ENCODE measurements at places on chromosomes 12 and 14.

- no peak for DNase-seq
These were observed 10.5 kb upstream of the PPP1R1A start for GRCh38 chr12:54598970-54599369.

GRCh38 chr14:73738518-73739173 lies 24.5 kb upstream of the PNMA1 start:
- no peak for DNase-seq

DNA sequence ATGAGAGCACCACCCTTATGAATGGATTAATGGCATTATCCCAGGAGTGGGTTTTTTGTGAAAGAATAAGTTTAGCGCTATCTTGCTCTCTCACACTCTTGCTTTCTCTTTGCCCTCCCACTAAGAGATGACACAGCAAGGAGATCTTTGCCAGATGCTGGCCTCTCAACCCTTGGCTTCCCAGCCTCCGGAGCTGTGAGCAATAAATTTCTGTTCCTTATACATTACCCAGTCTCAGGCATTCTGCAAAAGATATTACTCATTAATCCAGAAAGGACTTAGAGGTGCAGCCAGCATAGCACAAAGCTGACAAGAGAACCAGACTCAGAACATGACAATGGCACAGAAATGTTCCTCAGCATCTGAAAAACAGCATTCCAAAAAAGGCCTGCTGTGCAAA lies 190.6 kb downstream of the ITPR2 start:
- no peak for DNase-seq

DNA sequence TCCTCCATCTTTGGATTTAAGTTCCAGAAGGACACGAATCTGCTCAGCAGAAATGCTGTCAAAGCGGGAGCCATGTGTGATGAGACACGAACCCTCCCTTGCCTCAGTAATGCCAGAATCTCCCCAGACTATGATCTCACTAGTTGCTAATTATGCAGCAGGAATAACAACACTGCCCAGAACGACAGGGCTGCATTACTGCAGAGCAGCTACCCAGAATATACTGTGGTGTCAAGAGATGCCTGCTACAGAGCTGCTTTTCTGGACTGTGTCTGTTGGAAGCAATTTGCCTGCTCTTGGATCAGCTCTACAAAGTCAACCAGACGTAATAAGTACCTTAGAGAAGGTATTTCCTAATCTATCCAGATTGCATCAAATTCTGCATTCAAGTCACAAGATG lies 5.5 kb downstream of the CSRNP2 start:
- no peak for DNase-seq

DNA sequence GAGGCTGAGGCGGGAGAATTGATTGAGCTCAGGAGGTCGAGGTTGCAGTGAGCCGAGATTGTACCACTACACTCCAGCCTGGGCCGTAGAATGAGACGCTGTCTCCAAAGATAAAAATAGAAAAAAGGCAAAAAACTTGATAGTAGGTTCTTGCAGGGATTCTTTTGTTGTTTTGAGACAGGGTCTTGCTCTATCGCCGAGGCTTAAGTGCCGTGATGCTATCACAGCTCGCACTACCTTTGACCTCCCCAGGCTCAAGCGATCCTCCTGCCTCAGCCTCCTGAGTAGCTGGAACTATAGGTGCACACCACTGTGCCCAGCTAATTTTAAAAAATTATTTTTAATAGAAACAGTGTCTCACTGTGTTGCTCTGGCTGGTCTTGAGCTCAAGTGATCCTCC lies 4.7 kb downstream of the GOLGA5 start:
- DNase-seq = no peak

DNA sequence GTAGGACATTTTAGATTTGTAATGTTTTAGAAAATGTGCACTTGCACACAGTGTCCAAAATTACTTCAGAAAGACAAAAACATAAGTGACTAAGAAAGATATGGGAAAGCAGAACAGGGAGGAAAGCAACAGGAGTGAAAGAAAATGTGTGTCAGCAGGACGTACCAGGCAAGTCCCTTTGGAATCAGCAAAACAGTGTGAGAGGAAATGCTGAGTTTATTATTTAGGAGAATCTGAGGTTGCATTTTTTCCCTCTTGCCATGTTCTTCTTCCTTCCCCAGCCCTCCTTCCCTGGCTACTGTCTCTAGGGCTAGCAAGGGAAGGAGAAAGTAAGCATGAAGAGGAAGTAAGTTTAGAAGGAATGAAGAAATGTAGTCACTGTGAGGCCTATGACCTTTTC lies 67.7 kb upstream of the CD163 start:
- DNase-seq = no peak

DNA sequence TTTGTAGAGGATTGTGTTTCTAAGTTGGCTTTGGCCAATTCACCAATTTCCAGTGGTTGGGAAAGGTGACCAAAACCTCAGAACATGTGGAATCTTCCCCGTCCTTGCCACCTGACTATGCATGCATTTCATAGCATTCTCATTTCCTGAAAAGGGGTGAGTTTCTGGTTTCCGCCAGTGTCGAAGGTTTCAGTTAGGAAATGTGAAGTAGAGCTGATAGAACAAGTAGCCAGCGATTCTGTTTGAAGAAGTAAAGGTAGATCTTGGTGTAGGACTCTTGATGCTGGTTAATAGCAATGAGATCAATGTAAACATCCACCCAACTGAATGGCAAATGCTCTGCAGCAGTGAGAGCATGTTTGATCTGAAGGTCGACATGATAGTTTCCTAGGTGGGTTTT lies 15.9 kb downstream of the SMOC1 start:
- no peak for DNase-seq

GRCh38 chr14:36619853-36620252 lies 37.4 kb upstream of the NKX2-8 start:
- no peak for DNase-seq

DNA sequence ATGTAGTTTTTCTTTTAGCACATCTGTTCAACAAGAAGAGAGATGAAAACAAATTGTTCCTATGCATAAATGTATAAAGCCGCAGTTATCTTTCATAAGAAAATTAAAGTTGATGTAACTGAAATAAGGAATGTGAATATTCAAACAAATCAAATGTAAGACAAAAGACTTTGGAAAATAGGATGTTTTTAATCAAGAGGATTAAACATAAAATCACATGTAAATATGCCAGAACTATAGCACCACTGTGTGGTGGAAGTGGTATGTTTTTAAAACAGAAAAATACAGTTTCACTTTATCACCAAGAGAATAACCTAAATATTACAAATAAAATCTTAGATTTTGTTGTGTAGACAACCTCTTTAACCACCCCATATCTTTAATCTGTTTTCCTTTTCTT lies 40.4 kb downstream of the CAPS2 start:
- no peak for DNase-seq

DNA sequence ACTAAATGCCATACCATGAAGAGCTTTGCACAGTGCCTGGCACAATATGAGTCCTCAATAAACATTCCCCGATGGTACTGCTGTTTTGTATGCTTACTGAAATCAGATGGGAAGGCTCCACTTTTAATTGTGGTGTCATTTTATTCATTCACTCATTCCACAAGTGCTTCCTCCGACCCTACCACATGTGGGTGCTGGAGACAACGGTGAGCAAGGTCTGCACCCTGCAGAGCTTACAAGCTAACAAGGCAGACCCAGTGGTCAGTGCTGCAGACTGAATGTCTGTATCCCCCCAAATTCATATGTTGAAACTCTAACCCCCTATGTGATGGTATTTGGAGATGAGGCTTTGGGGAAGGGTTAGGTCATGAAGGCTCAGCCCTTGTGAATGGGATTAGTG lies 48.3 kb downstream of the RFX4 start:
- no peak for DNase-seq

DNA sequence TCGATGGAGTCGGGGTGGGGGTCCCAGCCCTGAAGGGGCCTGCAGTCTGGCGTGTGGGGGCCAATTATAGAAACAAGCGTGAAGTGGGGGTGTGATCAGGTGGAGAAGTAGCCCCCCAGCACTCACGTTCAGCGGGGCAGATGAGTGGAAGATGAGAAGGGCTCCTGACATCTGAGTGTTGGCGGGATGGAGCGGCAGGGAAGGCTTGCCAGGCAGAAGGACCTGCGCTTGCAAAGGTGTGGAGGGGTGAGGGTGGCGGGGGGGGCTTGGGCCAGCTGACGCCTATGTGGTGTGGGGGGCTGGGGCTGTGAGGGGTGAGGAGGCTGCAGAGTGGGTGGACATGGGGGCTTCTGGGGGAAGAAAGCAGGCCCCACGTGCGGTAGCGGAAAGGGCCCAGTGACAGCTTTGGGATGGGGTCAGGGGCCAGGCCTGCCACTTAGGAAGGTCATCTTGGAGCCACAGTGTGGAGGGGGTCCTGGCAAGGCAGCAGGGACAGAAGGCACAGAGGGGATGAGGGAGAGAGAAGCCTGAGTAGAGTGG lies 22.2 kb upstream of the BEGAIN start:
- no peak for DNase-seq

GRCh38 chr14:22036541-22037239 lies 363.1 kb upstream of the OR4E1 start:
- DNase-seq = no peak

GRCh38 chr14:75088566-75089373 lies 19.3 kb downstream of the ZC2HC1C start:
- peak; percentile 15 for DNase-seq

GRCh38 chr12:109677279-109677691 lies 36.3 kb upstream of the FAM222A start:
- no peak for DNase-seq

DNA sequence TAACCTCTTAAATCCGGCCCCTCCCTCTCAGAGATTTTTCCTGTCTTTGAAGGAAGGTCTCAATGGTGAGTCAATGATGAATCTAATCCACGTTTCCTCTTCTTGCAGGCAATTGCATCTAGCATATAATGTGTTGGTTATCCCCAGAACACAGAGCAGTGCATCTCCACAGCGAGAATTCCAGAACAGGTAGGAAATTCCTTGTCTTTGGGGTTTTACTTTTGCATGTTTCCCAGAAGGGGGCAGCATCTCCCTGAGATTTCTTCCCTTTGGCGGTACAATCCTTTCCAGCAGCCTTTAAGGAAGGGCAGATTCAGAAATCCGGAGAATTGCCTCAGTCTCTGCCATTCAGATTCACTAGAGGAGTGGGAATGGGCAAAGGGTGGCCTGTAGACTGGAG lies 128.0 kb downstream of the KCNA5 start:
- DNase-seq = no peak

DNA sequence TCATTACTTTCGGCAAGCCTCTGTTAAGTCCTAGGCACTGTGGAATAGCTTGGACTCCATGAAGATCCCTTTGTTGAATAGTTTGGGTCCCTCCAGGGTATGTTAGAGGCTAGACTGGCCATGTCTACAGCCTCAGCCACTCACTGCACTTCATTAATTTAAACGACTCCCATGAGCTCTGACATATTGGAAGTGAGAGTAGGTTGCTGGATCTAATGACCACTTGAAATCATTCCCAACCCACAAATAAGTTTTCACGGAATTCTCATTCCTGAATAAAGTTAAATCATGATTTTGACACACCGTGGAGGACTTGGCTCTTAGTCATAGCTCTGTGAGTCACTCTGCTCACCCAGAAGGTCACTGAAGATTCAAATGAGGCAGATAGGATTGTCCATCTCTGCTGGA lies 21.4 kb upstream of the APPL2 start:
- no peak for DNase-seq

DNA sequence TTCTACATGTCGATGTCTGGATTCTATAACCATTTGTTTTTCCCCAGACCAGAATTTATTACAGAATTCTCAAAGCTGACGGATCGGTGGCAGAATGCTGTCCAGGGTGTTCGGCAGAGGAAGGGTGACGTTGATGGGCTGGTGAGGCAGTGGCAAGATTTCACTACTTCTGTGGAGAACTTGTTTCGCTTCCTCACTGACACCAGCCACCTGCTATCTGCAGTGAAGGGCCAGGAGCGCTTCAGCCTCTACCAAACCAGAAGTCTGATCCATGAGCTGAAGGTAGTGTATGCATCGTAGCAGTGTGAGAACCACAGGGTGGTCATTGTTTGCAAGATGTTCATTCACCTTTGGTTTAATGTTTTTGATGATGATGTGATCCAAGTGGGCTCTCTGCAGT lies 124.0 kb downstream of the ESR2 start:
- no peak for DNase-seq

GRCh38 chr12:109737126-109737525 lies 23.5 kb downstream of the FAM222A start:
- no peak for DNase-seq

DNA sequence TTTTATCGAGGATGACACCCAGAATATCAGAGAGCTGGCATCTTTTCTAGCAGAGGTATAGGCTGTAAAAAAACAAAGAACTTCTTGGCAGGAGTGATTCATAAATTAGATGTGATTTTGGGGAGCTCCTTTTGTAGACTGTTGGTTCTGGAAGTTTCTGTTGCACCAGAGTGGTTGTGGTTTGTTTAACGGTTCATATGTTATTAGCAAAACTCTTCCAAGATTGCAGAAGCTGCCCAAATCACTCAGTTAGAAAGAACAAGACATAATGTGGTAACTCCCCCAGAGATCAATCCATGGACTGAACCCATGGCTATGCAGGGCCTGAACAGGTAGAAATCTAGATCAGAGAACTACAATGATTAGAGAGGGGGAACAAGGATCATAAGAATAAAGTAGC lies 6.7 kb upstream of the RNASE10 start:
- DNase-seq = no peak

- DNase-seq = no peak
These were observed at the start of gene LHX5 for GRCh38 chr12:113471619-113472171. Gene LHX5, minus strand, starts transcription at chr12:113471871. Its CDS starts 373 bp downstream, at chr12:113471498.

GRCh38 chr12:99611117-99611516 lies 36.4 kb upstream of the GARIN6 start:
- no peak for DNase-seq

GRCh38 chr12:111024205-111024801 lies 103.9 kb upstream of the MYL2 start:
- peak; percentile 7 for DNase-seq

Measured in activated CD4-positive, CD25-positive, alpha-beta regulatory T cell treated with anti-CD3 and anti-CD28 coated beads, Interleukin-2, amount 50 U/mL, for 16 hours (primary cell).